ENCODE measurements at places on chromosomes 12 and 14.
A peak's percentile ranks its signal among the peaks of the same experiment; 100 is the strongest.

- DNase-seq, result no peak
Measured at GRCh38 chr14:99883866-99884650, 90.8 kb downstream of the EML1 start.

DNA sequence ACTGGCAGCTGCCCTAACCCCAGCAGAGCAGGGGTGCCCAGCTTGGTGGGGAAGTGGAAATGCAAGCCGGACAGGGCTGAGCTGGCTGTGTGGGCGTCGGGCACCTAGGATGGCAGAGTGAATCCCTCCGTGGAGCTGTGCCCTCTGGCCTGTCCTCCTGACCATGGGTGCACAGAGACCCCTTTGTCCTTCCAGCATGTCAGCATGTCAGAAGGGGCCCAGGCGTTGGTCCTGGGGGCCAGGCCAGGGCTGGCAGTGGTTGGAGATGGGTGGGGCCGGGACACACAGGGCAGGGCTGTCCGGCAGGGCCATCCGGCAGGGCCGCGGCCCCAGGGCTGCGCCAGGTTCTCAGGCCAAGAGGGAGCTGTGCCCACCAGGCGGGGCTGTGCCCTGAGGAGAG, 8.8 kb upstream of the TEX22 start:
- no peak for DNase-seq

DNA sequence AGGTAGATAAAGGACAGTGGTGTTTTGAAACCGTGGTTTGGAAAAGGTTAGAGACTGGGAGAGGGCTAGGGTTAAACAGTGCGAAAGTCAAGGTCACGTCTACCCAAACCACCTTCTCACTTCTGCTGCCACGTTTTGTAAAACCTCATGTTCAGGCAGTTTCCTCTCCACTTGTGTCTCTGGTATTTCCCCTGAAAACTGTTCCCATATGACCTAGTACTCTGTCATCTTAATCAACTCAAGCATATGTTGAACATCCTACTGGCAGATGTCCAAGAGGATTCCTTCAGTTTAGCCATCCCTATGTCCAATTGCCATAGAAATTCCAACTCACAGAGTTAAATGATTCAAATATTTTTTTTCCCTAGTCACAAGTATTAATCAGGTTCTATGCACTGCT, 17.4 kb downstream of the CLEC4C start:
- no peak for DNase-seq

GRCh38 chr12:25615119-25615518, 62.0 kb upstream of the LMNTD1 start:
- DNase-seq, result peak; percentile 34

GRCh38 chr12:79444089-79444488, 246.7 kb downstream of the PAWR start:
- no peak for DNase-seq

DNA sequence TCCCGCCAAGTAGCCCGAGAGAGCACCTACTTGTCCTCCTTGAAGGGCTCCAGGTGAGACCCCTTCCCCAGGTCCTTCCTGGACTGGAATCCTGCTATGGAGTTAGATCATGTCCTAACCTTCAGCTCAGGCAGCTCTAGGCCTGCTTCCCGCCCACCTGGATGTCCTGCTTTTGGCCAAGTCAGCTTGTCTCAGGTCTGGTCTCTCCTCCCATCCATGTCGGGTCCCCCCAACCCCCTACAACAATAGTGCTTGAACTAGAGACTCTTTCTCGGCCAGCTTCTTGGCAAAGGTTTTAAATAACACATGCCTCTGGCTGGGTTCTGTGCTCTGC, 3.6 kb downstream of the NAB2 start:
- no peak for DNase-seq

DNA sequence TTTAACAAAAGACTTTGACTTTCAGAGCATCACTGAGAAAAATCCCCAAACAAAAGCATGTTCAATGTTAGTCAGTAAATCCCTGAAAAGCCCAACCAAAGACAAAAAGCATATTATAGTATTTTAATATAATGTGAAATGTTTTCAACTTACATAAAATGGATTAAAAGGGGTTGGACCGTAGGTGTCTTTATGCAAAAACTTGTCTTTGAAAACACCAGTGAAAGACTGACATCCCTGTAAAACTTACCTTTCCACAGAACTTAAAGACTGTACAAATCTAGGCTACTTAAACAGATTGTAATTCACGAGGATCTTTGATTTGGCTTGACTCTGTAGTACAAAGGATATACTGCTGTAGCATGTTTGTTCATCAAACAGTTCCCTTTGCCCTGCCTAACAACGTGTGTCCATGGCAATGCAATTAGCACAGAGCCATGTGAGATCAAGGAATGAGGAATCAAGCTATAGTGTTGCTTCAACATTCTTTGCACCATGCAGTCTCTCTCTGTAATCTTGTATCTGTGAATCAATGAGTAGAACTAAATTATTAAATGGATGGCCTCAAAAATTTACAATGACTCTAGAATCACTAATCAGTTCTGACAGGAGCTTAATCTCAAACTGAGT, 138.5 kb upstream of the SYT1 start:
- no peak for DNase-seq

DNA sequence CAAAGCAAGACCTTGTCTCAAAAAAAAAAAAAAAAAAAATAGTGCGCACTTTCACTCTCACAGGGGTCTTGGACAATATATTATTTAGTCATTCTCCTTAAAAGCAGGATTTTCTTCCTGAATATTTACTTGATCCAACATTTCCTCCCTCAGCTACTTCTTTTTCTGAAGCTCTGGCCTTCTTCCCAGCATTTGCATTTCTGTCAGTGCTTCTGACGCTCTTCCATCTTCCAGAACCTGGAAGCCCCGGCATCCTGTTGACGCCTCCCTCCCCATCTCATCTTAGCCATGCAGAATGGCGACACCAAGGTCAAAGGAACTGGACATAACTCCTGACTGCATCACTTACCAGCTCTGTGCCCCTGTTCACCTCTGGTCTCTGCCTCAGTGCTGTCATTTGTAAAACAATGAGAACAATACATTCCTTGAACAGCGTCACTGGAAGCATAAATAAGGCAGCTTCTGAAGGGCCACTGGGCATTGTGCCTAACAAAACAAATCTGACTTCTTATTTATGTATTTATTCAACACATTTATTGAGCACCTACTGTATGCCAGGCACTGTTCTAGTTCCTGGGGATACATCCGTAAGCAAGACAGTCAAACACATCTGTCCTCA, 90.9 kb upstream of the MDM1 start:
- no peak for DNase-seq

DNA sequence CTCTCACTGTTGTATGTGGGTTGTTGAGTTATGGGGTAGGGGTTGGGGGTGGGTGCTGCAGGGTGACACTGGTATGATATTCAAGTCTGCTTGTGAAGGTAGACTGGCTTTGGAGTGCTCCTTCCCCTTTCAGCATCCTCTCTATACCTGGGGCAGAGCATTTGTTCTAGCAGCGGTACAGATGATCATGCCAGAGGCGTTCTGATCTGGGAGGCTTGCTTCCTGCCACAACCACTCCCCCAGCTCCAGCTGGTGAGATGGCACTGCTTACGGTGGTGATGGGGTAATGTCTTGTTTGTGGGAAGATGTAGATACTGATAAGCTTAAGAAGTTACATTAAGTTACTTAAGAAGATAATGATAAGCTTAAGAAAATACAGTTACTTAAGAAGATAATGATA, 131.8 kb downstream of the ERC1 start:
- no peak for DNase-seq

DNA sequence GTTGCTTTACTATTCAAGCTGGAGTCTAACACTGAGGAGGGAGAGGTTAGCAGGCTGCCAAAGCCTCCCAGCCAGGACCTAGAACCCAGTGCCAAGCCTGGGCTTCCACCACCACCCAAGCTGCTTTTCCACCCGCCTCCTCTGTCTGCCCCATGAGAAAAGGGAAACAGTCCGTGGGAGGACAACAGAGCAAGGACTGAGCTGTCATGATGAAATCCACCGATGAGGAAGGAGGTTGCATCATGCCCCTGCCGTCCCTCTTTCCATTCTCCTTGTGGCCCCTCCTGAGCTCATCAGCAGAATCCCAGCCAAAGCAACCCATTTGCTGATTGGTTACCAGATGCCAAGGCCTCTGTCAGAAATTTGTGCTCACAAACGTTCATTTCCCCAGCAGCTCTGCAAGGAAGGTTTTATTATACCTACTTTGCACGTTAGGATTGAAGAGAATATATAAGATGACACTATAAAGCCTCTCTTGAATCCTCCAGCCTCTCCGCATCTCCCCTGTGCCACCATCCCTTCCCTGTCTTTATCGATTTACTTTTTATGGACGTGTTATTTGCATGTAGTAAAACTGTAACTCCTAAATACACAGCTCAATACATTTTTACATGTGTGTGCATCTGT, 6.3 kb upstream of the SERPINA1 start:
- no peak for DNase-seq

DNA sequence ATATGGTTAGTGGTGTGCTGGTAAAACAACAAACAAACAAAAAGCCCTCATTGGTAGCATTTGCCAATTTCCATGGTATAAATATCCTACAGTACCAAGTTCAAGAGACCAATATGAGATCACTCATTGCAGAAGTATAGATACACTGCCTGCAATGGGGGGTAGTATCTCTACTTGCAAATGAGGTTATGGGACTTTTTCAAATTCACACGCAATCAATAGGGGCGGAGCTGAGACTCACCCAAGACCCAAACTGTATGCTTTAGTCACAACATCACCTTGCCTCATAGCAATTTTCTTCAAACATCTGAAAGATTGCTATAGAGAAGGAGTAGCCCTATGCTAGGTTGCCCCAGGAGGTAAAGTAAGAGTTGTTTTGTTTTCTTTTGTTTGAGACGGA, 93.7 kb downstream of the VCPKMT start:
- no peak for DNase-seq

- DNase-seq, result no peak
Measured at GRCh38 chr14:26370115-26370514, 227.7 kb downstream of the NOVA1 start.

- DNase-seq, result no peak
Measured at GRCh38 chr14:99663386-99664057, 18.6 kb downstream of the HHIPL1 start.

- no peak for DNase-seq
Measured at GRCh38 chr14:98208943-98209342, 1063.1 kb downstream of the BCL11B start.

DNA sequence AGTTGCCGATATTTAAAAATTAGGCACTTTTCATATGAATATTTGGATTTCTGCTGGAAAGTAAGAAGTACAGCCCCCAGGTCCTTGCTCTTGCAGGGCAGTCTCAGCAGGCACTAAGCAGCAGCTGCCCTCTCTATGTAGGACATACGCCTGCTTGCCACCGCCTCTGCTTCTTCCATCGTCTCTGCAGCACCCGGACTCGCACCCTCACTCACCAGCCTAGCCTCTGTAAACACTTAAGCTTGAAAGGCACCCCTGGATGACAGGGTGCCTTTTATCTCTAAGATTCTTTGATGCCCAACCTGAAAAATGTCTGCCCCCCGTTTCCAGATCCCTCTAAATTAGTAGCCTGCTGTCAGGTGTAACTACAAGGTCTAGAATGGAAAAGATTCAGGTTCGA, 19.0 kb downstream of the OTUB2 start:
- DNase-seq, result no peak

- no peak for DNase-seq
Measured at GRCh38 chr12:27588776-27589175, 64.8 kb downstream of the PPFIBP1 start.

- DNase-seq, result no peak
Measured at GRCh38 chr12:7282844-7283243, 21.0 kb upstream of the ACSM4 start.

- no peak for DNase-seq
Measured at GRCh38 chr14:99256483-99256874, 15.5 kb downstream of the BCL11B start.

DNA sequence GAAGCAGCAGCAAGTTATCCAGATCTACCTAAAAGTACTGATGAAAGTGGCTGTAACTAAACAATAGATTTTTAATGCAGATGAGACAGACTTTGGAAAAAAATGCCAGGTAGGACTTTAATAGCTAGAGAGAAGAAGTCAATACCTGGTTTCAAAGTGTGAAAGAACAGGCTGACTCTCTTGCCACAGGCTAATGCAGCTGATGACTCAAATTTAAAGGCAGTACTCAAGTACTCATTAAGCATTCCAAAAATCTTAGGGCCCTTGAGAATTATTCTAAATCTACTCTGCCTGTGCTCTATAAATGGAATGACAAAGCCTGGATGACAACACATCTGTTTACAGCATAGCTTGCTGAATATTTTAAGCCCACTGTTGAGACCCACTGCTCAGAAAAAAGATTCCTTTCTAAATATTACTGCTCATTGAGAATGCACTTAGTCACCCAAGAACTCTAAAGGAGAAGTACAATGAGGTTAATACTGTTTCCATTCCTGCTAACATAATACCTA, 68.6 kb upstream of the SYT1 start:
- DNase-seq, result no peak

All from amniotic stem cell (primary cell).